ENCODE measurements at places on chromosomes 3 and 15.

DNA sequence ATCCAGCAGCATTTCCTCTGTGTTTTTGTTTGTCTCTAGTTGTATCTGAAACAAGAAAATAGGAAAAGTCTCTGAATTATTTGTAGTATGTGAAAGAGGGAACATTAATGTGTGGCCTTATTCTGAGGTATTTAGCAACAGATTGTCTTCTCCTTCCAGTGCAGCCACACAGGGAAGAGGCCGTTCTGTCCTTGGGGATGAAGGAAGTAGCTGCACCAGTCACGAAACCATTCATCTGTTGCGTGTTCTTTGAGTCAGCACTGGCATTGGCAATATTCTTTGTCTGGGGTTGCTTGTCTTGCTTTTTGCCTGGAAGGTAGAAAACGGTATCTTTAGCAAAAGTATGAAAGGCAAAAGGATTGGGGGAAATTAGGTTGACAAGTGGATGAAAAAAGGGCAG lies 91.6 kb downstream of the CDIN1 start:
- DNase-seq, result peak; percentile 8

DNA sequence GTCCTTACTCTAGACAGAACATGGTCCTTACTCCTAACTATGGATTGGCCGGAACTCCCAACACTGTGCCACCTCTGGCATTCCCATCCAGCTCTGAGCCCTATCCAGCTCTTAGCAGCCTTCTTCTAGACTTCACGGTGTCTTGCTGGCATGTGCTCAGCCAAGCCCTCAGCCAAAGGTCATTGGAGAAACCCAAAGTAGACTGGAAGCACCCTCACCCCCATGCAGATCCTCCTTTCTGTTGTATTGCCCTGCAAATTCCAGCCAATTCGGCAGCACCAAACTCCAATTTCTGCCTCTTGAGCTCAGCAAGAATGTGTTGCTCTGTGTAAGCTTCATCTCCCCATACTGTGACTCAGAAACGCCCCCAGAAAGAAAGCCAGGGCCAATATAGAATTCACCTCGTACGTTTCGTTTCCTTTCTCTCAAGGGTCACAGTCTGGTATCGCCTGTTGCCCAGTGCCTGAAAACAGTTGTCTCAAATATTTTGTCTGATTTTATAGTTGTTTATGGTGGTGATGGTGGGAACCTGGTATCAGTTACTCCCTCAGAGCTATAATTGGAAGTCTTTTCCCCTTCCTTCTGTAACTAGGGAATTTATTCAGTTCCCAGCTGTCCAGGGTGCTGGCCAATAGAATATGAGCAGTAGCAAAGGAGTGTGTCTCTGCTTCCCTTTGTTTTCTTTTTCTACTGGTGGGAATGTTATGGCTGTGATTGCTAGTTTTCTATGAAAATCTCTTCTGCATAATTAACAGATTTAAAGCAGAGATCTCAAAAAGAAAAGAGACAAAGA lies 28.4 kb upstream of the EPHB3 start:
- no peak for DNase-seq

DNA sequence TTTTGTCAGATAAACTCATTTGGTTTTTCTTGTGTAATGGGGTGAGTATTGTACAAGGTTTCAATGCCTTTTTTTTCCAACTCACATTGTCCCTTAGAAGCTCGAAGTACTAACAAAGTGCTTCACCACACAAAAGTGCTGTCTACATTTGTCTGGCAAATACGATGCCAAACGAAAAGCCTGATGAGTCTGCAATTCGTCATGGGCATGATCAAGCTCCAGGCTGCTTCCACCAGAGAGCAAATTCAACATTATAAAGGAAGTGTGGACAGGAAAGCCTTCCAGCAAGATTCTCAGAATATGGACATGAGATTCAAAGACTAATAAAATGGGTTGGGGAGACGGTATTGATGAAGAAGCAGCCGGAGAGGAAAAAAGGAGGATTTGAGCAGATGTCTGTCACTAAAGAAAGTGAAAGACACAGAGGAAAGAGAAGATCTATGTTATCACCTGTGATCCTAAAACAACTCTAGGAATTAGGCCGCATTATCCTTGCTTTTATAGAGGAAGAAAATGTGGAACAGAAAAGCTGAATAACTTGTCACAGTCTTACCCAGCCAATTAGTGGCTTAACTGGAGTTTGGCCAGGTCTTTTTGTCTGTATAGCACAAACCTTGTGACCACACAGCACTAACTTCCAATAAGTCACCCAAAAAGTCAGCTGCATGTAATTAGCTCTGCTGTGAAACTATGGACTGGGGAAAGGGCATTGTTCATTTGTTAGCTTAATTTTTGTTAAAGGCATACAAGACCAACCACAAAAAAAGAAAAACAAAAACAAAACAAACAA lies 494.8 kb downstream of the FHIT start:
- no peak for DNase-seq

GRCh38 chr3:129618901-129619671 lies 12.6 kb upstream of the PLXND1 start:
- DNase-seq, result no peak

- DNase-seq, result no peak
Observed at GRCh38 chr3:65830948-65831732, 207.6 kb downstream of the MAGI1 start.

GRCh38 chr3:45664578-45664977 lies 24.6 kb upstream of the SACM1L start:
- DNase-seq, result peak; percentile 49

GRCh38 chr15:89765694-89766093 lies 10.4 kb upstream of the MESP2 start:
- DNase-seq, result no peak

DNA sequence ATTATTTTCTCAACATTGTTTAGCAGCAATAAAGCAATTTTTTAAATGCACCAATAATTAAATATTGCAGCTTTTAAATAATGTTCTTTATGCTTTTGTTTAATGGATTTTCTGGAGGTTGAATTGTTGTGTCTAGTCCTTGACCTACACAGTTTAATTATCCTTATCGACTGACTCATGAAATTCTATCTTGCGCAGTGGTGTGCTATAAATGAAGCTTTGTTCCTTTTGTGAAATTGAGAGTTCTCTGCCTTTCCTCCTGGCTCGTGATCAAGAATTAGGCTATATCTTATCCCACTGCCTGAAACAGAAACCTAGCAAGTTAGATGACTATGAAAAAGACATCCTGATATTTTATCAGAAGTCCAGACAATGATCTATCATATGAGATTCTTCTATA lies 37.0 kb upstream of the PIK3R4 start:
- no peak for DNase-seq

DNA sequence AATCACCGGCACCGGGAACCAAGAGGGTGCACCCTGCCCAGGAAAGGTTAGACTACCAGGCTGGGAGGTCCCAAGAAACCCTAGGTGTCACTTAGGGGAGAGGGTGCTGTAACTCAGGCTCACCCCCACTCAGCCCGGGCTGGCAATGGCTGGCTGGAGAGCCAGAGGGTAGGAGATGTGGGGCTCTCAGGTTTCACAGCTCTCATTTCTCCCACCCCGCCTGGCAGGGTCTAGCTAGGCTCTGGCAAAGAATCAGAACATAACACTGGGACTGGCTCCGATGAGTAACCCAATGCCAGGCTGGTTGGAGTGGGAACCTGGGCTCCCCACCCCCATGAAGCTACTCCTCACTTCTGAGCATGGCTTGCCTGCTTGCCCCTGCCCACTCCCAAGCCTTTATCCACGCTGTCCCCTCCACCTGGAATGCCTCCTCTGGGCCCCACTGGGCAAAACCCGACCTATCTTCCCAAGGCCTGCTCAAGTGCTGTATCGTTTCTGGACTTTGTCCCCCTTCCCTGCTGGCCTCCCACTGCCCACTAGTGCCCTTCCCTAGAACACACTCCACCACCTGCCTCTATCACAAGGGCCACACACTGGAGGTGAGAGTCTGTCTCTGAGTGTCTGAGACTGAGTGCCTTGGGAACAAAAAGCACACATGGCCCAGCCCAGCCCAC lies 2.0 kb downstream of the CIB2 start:
- no peak for DNase-seq
